Stimulated activated CD8-positive, alpha-beta memory T cell treated with anti-CD3 and anti-CD28 coated beads, Interleukin-2, amount 100 ng/mL, for 48 hours (primary cell): ENCODE measurements at places on chromosomes 16 and 17.

GRCh38 chr17:50219342-50219741 is 17.9 kb upstream of the COL1A1 start:
- no peak for DNase-seq

DNA sequence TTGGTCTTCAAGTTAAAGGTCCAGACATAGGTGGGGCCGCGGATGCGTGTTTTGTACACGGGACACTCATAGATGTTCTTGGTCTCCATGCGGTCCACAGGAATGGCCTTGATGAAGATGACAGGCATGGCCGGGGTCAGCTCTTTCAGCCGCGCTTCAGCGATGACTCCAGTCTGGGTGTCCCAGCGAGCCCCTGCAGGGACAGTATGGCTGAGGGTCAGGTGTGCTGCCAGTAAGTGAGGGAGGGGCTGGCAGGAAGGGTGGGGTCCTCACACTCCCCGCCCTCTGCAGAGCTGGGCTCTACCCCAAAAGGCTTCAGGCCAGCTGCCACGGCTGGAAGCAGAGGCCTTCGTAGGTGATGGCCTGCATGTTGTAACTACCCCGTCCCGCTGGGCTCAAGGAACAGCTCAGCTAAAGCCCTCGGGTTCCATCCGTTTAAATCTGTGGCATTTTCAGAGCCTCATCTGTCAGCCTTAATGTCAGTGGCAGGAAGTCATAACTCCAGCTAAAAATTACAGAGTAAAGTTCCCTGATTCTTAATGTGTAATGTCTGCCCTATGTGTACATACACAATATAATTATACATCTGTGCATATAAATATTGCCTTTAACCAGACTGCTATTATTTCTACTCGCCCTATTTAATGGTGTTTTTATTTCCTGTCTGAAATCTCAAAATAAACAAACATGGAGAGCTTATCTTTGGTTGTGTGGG is 45.7 kb downstream of the PGS1 start:
- no peak for DNase-seq

DNA sequence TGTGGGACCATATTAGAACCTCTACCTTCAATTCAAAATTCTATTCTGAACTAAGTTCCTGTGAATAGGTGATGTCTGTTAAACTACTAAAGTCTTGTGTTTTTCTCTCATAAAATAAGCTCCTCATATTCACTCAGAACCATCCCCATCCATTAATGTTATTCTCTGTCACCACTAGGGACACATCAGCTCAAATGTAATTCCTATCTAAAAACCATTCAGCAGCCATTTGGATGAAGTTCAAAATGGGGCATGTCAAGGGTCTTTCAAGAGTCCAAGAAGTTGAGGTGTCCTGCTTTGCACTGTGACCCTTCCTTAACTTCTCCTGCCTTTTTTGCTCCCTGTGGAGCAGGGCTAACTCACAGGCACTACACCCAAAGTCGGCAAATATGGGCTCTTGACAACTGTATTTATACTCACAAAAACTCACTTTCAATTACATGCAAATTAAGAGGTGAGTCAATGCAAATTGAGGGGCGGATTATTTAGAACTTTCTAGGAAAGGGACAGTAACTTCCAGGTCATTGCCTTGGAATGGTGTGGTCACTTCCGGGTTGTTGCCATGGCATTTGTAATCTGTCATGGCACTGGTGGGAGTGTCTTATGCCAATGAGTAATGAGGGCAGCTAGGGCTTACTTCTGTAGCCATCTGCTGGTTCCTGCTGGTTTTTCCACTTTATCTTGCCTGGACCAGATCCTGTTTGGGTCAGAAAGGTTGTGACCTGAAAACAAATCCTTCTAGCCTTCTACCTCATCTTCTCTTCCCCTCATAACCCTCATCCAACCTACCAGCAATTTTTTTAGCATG is 128.2 kb upstream of the COX10 start:
- no peak for DNase-seq

DNA sequence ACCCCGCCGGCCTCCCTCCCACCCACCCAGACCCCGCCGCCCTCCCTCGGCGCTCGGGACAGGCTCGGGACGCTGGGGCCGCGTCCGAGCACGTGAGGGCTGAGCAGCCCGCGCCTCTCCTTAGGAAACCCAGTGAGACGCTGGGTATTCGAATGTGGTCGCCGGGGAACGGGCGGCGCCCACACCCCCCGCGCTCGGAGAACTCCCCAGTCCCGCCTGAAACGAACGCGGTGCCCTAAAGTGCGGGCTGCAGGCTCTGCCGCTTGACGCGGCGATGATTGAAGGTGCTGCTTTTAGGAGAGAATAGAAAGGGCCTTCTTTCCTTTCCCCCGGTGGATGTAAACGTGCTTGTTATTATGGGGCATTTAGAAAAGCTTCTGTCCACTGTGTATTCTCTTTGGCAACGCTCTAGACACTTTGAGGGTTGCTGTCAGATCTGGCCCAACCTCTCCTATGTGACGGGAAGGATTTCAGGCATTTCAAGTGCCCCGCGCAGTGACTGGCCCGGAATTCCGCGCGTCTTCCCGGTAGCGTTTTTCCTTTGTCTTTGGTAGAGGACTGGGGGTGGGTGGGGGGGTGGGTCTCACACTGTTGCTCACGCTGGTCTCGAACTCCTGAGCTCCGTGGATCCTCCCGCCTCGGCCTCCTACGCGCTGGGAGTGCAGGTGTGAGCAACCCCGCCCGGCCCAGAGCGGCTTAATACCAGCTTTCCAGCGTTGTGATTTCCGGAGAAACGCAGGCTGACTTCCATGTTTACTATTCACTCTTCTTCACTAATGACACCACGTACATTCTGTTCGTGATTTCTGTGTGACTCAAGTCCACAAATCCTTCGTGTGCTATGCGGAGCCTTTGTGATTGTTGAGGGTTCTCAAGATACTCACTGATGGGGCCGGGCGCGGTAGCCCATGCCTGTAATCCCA is 21.8 kb upstream of the FOXK2 start:
- no peak for DNase-seq

GRCh38 chr16:14186795-14187221 is 115.7 kb downstream of the MRTFB start:
- DNase-seq = no peak

- DNase-seq = peak; percentile 46
Observed at GRCh38 chr17:40909351-40909750, 24.3 kb upstream of the KRT20 start.

GRCh38 chr16:67528222-67528869 is at the start of gene RIPOR1:
RIPOR1 (plus strand) TSS chr16:67528829; CDS start chr16:67538447, 9,618 bp downstream.
- DNase-seq = no peak

- no peak for DNase-seq
Observed at GRCh38 chr17:9339958-9340357, 235.7 kb downstream of the STX8 start.

DNA sequence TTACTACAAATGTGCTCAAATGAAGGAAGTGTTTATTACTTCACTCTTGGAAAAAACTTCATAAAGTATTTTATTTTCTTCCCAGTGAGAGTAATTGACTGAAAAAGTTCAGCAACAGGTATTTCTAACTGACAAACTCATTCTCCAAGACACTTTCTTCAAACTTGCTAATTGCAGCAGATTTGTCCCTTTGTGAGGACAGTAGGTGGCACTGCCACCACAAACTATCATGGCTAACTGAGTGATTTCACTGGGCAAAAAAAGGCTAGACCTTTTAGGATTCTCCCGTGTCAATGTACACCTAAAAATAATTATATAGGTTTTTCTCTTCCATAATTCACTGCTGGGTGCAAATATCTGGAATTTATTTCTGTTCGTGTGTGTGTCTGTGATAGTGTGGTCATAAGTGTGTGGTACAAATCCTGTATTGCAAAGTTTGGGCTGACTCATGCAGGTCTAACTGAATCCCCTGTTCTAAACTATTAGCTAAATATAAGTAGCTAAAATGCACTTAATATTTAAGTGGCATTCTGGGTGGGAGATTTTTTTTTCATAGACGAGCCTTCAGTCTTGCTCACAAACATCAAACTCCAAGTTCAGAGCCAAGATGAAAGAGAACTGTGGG is 3.9 kb downstream of the HS3ST3A1 start:
- DNase-seq = no peak

DNA sequence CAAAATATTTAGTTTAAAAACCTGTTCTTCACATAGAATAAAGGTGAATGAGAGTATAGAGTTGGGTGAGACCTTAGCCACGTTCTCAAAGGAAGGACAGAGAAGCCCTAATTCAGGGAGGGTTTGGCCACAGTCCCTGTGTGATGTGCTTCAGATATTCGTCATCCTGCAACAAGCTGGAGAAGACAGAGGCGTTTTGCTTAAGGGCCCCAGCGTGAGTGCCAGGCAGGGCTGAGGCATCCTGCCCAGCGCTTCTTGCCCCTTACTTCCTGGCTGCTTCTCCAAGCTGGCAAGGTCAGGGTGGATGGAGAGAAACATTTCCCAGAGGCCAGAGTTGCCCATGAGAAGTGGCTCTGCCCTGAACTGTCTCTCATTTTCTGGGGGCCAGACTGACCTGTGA is 46.9 kb downstream of the AXIN2 start:
- DNase-seq = no peak

DNA sequence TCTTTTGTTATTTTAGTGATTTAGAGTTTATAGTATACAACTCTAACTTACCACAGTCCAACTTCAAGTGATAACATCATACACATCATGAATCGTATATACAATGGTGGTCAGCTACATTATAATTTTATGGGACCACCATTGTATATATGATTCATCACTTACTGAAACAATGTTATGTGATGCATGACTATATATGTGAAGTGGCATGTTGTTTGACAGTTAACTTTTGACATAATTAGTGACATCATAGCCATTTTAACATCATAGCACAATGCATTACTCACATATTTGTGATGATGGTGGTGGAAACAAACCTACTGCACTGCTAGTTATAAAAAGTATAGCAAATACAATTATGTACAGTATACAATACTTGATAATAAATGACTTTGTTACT is 21.9 kb downstream of the DYNLL2 start:
- DNase-seq = no peak

DNA sequence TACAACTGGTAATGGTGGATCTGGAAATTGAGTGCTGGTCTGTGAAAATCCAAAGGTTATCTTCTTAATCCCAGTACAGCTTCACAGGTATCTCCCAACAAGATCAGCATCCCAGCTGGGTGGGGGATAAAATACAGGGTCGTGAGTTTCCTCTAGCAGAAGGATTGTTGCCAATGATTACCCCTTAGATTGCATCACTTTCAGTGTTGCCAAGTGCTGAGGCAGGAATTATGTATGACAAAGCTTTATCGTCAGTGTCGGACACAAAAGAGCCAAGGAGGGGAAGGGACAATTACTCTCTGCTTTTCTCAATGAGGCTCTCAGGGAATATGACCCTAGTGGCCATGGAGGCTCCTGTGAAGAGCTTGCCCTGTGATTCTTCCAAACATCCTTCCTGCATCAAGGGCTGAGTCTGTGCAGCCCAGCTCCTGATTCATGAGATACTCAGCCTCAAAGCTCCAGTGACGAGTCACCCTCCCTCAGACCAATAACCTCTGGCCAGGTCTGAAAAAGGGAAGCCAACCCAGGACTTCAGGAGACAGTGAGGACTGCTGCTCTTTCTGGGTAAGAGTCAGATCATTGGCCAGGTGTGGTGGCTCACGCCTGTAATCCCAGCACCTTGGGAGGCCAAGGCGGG is 15.0 kb downstream of the OR1F1 start:
- DNase-seq = no peak

GRCh38 chr17:4658478-4659305 is 17.2 kb upstream of the ALOX15 start:
- peak; percentile 64 for DNase-seq

DNA sequence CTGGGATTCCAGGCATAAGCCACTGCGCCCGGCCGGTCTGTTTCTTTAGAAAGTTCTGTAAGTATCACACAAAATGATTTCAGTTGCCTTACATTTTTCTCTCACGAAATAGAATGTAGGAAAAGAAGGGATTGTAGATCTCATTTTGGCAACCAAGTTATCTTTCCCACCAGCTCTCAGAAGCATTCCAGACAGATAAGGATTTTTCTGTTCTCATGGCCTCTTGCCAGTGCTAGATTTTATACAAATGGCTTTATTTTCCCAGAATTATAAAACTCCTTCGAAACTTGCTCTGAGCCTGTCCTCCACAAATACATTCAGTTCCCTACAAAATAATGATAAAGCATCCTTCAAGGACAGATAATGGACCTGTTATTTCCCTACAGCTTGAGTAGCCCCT is 46.9 kb downstream of the LCMT1 start:
- DNase-seq = no peak

- no peak for DNase-seq
Observed at GRCh38 chr17:45953561-45953960, 45.5 kb upstream of the STH start.

- no peak for DNase-seq
Observed at GRCh38 chr17:64354824-64355535, 35.7 kb downstream of the PECAM1 start.

- DNase-seq = no peak
Observed at GRCh38 chr16:760065-760464, 469 bp upstream of the MSLN start.

DNA sequence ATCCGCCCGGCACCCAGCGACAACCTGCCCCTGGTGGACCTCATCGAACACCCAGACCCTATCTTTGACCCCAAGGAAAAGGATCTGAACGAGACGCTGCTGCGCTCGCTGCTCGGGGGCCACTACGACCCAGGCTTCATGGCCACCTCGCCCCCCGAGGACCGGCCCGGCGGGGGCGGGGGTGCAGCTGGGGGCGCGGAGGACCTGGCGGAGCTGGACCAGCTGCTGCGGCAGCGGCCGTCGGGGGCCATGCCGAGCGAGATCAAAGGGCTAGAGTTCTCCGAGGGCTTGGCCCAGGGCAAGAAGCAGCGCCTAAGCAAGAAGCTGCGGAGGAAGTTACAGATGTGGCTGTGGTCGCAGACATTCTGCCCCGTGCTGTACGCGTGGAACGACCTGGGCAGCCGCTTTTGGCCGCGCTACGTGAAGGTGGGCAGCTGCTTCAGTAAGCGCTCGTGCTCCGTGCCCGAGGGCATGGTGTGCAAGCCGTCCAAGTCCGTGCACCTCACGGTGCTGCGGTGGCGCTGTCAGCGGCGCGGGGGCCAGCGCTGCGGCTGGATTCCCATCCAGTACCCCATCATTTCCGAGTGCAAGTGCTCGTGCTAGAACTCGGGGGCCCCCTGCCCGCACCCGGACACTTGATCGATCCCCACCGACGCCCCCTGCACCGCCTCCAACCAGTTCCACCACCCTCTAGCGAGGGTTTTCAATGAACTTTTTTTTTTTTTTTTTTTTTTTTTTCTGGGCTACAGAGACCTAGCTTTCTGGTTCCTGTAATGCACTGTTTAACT is 1.0 kb downstream of the NOG start:
- no peak for DNase-seq

DNA sequence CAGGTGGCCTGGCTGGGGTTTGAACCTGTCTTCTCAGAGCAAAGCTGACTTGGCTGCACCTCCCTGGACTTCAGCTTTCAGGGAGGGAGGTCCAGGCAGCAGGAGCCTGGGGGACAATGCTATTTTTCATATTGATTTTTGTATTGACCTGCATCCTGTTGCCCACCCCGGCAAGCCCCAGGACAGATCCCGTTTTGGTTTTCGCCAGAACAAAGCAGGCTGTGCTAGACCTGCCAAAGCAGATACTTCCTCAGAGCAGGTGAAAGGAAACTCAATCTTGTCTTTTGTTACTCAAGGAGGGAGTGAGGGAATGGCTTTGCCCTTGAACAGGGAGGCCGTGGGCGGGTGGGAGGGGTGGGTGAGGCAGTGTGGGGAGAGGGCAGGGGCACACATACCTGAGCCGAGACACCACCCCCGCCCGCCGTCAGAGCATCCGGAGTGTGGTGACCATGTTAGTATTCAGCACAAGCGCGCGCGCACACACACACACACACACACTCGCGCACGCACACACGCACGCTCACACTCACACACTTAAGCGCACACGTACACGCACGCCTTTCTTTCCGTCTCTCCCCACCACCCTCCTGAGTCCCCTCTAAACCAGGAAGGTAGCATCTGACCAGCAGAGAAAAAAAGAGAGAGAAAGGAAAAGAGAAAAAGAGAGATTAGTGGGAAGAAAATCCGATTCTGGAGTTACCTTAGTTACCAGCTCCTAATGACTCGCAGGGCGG is 59.5 kb downstream of the RAI1 start:
- no peak for DNase-seq
